Stimulated activated CD8-positive, alpha-beta memory T cell treated with anti-CD3 and anti-CD28 coated beads, Interleukin-7, amount 100 ng/mL, for 1 hour (primary cell): ENCODE measurements at places on chromosomes 5 and 9.
A peak's percentile ranks its signal among the peaks of the same experiment; 100 is the strongest.

GRCh38 chr5:79853676-79854418, 137.2 kb downstream of the MTX3 start:
- DNase-seq, result no peak

DNA sequence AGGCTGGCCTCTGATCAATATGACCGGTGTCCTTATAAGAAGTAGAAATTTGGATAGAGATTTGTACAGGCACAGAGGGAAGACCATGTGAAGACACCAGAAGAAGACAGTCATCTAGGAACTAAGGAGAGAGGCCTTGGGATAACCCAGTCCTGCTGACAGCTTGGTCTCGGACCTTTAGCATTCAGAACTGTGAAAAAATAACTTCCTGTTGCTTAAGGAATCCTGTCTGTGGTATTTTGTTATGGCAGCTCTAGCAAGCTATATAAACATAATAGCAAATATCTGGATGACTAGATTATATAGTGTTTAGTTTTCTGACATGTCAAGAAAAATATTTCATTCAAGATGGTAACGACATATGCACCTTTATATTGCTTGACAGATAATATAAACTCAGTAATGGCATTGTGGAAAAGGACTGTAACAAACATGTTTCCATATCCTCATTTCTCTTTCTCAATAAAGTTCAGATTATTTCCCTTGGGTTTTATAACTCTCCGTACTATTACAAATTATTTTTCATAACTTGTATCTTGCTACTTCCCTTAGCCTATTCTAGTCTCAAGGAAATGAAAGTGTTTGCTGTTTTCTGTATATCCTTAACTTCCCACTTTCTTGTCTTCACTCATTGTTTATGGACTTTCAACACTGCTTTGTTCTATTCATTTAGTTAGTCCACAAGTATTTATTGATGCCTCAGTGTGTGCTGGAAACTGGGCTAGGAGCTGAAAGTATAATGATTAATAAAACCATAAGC, 62.4 kb downstream of the KIAA1958 start:
- DNase-seq, result no peak

DNA sequence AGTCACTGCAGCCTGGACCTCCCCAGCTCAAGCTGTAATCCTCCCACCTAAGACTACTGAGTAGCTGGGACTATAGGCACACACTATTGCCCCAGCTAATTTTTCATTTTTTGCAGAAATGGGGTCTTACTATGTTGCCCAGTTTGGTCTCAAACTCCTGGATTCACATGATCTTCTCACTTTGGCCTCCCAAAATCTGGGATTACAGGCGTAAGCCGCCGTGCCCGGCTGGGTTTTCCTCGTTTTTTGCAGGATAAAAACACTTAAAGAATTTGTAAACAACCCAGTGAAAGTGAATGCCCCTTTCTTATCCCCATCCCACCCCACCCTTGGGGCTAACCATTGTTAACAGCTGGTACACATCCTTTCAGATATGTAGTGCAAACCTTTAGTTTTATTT, 7.7 kb downstream of the CLTB start:
- DNase-seq, result no peak

DNA sequence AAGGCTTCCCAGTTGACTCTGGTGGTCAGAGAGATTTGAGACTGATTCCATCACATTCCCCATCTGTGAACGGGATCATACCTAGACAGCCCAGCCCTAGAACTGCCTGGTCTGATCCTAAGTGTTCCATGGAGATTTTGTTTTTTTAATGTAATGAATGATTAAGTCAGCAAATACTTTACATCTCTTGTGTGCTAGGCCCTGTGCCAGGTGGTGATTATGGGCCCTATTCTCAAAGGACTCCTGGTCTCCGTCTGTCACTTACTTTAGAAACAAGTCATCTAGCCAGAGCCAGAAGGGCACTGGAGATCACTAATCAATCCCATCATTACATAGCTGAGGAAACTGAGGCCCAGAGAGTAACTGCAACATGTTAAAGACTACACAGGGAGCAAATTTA, 1.1 kb upstream of the GPX3 start:
- DNase-seq, result no peak

DNA sequence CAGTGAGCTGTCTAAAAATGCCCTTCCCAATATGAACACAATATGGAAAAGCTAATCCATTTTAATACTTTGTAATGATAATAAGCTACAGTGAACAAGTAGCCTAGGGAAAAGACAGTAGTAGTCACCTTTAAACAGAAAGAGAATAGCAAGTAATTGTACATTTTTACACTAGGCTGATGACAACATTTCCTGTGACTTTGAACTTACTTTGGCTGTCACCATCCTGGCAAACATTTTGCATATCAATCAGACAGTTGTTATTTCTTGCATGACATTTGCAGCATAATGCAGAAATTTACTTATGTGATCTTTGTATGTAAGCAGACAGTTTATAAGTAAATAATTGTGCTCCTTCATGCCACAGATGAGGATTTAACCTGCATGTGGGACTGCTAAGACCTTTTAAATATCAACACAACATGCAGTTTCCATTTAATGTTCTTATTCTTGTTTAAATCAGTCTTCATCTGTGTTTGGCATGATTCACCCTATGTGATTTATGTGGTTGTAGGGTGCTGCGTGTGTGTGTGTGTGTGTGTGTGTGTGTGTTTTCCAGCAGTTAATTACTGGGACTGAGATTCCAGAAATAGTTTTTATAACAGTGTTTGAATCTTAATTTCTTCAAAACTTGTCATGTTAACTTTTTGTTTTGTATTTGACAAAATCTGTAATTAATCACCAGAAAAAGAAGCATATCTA, 997.1 kb upstream of the ARRDC3 start:
- DNase-seq, result no peak

DNA sequence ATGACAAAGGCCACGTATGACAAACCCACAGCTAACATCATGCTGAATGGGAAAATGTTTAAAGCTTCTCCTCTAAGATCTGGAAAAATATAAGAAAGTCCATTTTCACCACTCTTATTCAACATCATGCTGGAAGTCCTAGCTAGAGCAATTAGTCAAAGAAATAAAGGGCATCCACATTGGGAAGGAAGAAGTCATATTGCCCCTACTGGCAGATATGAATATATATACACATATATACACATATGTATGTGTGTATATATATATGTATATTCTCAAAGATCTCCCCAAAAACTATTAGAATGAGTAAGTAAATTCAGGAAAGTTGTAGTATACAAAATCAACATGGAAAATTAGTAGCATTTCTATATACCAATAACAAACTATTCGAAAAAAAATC, 17.1 kb downstream of the APBA1 start:
- no peak for DNase-seq

DNA sequence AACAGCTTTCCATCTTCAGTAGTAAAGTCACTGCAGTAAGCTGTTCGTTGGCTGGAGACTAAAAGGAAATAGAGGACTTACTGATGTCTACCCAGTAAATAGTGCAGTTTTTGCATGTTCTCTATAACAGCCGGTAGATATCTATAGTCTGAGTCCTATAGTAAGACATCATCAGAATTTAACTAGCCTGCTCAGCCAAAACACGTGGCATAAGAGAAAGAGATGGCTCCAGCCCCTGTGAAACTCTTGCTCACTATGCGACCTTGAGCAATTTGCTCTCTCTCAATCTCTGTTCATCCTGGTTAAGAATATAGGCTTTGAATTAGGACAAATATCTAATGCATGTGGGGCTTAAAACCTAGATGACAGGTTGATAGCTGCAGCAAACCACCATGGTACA, 201.6 kb upstream of the PAPPA start:
- no peak for DNase-seq

- no peak for DNase-seq
Measured at GRCh38 chr5:170630226-170630625, 126.4 kb downstream of the KCNIP1 start.

DNA sequence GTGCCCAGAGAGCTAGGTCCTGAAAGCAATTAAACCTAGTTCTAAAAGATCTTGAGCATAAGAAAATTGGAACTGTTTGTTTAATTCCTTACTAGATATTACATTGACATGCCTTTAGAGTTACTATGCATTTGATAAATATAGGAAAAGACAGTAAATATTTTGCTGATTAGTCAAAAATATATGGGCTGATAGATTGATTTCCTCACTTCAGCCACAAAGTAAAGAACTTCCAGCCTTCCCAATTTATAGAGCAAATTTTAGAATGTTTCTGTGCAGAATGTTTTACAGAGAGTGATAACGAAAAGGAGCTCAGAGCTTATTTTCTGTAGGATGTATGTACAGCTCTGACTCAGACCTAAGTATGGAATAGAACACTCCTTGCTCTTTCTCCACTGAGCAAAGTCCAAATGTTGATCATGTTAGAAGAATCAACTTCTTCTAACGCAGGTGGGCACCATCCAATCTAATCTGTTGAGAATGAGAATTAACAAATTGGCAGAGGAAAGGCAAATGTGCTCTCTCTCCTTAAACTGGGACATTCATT, 72.9 kb upstream of the PAM start:
- no peak for DNase-seq

GRCh38 chr5:144203750-144204596, 33.3 kb downstream of the KCTD16 start:
- no peak for DNase-seq

GRCh38 chr5:178992291-178992895, 2.7 kb downstream of the GRM6 start:
- no peak for DNase-seq

DNA sequence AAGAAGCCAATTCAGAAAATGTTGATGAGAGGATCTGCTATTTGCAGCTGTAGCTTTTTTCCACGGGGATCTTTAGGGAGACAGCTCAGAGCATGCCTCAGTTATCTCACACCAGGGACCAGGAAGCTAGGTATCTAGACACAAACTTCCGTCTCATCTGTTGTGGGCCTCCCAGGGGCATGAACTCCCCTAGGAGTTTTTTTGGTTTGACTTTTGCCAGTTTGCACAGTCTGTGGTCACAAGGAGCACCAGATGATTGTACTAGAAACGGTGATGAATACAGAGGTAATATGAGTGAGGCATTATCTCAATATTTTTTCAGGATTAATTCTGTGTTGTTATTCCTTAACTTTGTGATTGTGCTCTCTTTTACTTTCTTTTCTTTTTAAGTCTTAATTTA, 533.2 kb upstream of the SEMA6A start:
- DNase-seq, result no peak

GRCh38 chr9:132647355-132647754, 22.4 kb downstream of the DDX31 start:
- no peak for DNase-seq

DNA sequence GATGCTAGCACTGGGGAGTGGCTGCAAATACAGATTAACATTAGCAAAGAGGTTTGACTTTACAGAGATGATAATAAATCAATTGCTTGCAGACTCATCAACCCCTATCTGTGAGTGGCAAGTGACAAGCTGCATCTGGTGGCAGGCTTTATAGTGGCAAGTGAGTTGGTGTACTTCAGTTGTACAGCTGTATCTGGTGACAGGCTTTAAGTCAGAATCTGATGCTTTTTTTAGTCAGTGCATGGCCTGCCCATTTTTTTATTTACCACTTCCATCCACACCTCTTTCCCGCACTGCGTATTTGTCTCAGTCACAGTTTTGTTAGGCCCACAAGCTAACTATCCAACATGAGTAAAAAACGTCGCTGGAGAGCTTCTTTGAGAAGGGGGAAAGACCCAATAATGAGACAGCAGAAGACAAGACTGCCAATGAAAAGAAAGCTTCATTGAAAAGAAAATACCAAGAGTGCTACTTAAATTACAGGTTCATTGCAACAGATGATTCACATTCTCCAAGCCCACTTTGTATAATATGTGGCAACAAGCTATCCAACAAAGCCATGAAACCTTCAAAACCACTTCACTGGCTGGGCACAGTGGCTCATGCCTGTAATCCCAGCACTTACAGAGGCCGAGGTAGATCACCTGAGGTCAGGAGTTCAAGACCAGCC, 23.1 kb downstream of the ANP32B start:
- no peak for DNase-seq

DNA sequence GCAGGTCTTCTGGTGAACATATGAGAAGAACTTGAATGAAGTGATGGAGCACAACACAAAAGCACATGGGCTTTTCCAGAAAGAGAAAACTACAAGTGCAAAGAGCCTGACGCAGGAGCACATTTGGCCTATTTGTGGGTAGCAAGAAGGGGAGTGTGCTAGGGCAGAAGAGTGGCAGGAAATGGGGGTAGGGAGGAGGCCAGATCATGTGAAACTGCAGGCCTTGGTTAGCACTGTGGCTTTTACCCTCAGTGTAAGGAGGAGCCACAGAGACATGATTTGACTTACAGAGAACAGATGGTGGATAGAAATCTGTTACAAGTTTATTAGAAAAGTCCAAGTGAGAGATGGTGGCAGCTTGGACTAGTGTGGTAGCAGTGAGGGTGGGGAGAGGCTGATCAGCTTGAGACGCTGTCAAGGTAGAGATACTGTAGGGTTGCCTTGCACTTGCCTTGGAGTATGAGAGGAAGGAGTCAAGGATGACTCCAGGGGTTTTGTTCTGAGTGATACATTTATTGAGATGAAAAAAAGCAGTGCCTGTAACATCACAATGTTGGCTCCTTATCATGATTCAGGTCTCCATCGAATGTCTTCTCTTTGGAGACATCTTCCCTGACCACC, 126.7 kb downstream of the PPP2R2B start:
- DNase-seq, result peak; percentile 31

DNA sequence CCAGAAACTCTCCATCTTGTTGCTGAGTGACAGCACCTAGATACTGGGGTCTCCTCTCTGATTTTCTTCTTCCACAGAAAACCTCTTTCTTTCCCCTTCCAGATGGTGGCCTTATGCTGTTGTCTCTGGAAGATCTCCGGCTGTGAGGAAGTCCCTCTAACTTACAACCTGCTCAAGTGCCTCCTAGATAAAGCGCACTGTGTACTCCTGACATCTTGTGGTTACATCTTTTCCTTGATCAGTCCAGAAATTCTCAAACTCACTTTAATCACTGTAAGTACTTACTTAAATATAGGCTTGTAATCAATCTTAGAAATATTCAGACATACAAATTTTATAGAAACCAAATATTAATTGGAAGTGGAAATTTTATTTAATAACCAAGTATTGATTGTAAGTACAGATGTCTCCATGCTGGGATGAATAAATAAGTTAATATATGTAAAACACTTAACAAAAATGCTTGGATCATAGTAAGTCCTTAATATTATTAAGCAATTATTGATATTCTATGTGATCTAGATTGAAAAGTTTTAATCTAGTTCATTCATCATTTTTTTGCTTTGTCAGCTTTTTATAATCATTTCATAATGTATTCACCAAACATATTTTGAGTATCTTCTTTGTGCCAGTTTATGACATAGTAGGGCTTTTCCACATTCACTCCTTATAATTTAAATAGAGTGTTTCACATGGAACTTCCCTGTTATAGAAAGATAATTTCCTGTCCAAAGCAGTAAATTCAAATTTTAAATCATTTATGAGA, 1381.4 kb upstream of the CDH6 start:
- DNase-seq, result no peak

- DNase-seq, result no peak
Measured at GRCh38 chr5:139426203-139426885, 13.0 kb downstream of the DNAJC18 start.

GRCh38 chr5:127564002-127564769, 46.7 kb downstream of the PRRC1 start:
- no peak for DNase-seq

- no peak for DNase-seq
Measured at GRCh38 chr9:37992924-37993349, 76.1 kb downstream of the SHB start.
